ENCODE measurements at places on chromosomes 1 and 21.
A peak's percentile ranks its signal among the peaks of the same experiment; 100 is the strongest.

DNA sequence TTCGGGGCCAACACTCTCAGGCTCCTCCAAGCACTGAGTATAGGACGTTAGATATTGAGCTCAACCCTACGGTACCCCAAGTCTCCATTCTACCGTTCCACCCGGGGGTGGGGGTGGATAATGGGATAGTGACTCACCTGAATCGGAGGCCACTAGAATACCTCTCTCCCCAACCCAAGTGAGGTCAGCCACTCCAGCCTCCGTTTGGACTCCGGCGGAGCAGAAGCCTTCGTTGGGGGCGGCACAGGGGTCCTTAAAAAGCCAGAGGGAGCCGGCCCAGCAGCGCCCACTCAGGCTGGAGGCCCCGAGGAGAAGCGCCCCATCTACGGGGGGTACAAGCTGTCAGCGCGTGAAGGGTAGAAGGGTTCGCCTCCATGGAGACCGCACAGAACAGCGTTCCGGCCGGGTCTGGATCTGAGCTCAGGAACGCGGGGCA is 556 bp downstream of the WDR77 start:
- DNase-seq, result no peak

DNA sequence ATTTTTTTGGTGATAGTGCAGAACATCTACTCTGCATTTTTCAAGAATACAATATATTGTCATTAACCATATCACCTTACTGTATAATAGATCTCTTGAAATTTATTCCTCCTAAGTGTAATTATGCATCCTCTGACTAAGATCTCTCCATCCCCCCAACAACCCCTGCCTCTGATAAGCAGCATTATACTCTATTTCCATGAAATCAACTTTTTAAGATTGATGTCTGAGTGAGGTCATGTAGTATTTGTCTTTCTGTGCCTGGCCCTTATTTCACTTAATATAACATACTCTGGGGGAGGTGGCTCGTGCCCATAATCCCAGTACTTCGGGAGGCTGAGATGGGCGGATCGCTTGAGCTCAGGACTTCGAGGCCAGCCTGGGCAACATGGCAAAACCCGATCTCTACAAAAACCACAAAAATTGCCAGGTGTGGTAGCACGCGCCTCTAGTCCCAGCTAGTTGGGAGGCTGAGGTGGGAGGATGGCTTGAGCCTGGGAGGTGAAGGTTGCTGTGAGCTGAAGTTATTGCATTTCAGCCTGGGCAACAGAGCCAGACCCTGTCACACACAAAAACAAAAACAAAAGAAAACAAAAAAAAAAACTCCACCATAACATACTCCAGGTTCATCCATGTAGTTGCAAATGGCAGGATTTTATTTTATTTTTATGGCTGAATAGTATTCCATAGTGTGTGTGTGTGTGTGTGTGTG is 5.7 kb downstream of the ACOT11 start:
- no peak for DNase-seq

DNA sequence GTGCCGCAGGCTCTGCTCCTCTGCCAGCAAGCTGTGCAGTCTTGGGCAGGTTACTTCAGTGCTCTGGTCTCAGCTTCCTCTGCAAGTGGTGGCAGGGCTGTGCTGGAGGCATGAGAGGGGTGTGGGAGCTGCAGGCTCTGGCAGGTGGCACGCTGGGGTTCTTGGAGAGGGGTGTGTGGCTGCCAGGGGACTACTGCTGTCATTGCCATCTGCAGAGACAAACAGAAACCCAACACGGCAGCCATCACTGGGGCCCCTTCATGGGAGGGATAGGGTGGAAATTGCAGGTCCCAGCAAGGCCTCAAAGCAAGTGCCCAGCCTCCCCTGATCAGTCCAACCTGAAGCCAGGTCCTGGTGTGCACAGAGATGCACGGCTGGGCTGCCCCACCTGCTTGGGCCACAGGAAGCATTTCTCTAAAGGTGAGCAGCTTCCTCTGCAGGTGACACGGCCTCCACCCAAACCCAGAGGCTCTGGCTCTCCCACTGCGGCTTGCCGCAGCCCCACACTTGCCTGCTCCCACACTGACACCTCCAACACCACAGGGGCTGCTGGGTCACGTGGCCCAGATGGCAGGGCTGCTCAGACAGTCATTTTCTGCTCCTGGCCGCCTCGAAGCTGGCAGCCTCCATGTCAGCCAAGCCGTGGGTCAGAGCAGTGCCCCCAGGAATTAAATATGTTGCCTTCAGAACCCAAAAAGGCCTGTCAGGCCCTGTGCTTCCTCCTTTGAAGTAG is 4.1 kb upstream of the COL6A2 start:
- DNase-seq, result no peak

DNA sequence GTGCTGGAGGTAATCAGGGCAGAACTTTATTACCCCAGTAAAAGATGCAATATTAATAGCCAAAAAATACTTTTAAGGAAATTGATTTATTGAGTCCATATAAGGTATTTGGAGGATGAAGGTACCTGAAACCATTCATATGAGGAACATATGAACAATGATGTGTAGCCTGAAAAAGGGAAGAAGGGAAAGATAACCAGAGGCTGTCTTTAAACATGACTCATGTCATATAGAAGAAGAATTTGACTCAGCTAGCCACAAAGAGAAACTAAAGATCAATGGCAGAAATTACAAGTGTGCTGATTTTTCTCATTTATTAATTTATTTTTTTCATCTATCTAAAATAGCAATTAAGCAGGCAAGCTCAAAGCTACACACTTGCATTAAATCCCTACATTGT is 136.2 kb upstream of the DUSP10 start:
- no peak for DNase-seq

- DNase-seq, result no peak
Observed at GRCh38 chr1:18413541-18414305, 67.0 kb upstream of the KLHDC7A start.

- no peak for DNase-seq
Observed at GRCh38 chr1:3598522-3599285, 12.6 kb downstream of the MEGF6 start.

DNA sequence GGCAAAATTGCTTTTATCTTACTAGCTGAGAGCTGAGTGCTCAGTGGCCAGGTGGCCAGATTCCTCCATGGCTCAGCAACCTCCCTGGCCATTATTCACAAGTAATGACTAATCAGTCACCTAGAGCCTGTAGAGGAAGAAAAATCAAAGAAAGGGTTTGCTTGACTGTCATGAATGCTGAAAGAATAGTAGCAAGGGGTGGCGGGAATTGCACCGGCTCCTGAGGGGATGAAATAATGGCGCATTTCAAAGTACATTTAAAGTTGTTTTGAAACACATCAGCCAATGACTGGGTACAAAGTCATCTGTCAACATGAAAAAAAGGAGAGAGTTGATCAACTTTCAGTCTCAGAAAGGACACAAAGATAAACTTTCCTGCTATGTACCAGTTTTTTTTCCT is 99.5 kb downstream of the OMA1 start:
- no peak for DNase-seq

DNA sequence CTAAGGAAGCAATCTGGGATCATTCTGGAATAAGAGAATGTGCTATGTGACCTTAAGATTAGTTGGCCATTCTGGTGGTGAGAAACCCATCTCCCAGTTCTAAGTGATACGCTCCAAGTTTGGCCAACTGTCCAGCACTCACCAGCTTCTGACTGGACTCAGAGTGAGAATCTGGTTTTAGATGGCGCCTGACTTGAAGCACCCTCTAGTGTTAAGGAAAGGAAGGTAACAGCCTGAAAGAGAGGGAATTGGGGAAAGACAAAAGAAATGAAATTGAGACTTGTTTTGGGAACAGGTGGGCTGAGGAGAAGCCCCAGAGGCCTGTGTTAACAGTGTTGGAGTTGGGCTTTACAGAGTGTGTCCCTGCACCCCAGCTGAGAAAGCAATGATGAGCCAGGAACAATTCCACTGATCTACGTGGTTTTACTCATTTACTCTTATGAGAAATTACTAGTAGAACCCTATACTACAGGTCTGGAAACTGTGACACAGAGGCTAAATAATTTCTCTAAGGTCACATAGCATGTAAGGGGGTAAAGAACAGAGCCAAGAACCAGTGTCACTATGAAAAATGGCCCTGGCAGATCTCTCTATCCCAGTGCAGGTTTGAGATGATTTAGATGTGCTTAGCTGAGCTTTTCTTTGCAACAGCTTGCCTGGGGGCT is 9.3 kb upstream of the FCAMR start:
- no peak for DNase-seq

DNA sequence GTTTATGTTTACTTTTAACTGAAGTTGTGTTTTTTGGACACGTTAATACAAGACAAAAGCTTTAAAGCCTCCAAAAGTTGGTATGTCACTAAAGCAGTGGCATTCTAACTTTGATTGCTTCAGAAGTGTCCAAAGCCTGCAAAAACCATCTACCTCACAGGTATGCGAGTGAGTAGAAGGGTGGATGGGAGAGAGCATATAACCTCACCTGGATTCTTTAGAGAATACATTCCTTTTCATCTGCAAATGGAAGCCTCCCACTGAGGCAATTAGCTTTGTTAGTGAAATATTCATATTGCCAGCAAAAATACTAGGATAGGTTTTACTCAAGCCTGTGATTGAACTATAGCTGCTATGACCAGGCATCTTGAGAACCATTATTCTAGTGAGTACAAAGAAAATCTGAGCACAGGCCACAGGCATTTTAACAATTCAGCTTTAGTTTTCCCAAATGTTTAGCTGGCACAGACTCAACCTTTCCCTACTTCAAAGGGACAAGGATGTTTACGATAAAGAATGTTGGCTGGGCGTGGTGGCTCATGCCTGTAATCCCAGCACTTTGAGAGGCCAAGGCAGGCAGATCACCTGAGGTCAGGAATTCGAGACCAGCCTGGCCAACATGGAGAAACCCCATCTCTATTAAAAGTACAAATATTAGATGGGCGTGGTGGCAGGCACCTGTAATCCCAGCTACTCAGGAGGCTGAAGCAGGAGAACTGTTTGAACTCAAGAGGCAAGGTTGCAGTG is 39.7 kb downstream of the MAP3K21 start:
- no peak for DNase-seq

DNA sequence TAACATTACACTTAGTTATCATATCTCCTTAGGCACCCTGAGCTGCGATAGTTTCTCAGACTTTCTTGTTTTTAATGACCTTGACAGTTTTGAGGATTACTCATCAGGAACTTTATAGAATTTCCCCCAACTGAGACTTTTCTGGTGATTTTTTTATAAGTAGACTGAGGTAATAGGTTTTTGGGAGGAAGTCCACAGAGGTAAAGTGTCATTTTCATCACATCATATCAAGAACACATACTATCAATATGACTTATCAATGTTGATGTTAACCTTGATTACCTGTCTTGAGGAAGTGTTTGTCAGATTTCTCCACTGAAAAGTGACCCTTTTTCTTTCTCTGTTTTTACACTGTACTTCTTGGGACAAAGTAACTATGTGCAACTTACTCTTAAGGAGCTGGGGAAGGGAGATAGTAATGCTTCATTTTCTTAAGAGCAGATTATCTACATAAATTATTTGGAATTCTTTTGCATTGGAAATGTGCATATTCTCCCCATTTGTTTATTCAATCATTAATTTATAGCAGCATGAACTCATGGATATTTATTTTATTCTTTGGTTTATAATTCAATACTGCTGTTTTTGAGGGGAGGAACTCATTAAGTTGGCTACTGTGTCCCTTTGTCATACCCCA is 72.8 kb upstream of the HSD17B7 start:
- no peak for DNase-seq

DNA sequence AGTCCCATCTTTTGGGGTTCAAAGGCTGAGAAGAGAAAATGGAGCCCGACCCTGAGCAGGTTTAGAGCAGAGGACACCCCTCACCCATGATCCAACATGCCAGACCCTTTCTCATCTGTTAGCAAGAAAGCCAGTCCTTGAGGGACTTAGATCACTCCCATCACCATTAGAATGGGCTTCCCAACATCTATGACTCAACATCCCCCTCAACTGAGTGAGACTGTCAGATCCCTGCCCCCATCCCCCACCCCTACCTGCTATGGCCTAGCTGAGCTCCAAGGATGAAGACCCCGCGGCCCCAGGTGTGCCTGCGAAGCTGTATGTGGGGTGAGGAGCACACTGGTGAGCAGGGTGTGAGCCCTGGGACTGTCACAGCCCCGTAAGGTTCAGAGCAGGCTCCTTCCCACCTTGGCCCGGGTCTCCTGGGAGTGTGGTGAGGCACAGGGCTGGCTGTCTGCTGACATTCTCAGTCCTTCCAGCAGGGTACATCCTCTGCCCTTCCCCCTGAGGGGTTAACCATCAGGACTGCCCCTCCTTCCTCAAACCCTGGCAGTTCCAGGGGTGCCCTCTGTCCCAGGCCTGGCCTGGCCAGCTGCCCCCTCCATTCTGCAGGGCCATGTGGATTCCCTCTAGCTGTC is 21.4 kb upstream of the BLACAT1 start:
- no peak for DNase-seq

DNA sequence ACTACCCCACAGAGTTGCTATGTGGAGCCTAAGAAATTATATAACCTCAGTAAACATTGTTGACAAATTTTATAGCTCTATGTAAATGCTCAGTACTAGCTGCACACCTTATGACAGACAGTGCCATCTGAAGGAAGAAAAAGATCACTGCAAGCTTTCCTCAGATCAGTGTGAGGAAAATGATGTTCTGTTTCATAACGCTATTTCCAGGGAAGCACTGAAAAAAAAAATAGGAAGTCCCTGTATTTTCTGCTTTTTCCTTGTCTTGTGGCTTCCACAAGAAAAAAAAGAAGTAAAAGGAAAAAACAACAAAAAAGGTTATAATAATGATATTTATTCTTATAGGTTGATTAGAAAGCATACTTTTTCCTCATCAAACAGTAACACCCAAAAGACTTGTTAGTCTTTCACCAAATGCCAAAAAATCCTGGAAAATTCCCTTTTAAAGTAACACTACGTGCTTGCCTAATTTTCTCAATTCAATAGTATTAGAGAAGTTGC is 23.2 kb downstream of the LYST start:
- DNase-seq, result no peak

GRCh38 chr21:37196847-37197246 is 70.3 kb downstream of the VPS26C start:
- no peak for DNase-seq

DNA sequence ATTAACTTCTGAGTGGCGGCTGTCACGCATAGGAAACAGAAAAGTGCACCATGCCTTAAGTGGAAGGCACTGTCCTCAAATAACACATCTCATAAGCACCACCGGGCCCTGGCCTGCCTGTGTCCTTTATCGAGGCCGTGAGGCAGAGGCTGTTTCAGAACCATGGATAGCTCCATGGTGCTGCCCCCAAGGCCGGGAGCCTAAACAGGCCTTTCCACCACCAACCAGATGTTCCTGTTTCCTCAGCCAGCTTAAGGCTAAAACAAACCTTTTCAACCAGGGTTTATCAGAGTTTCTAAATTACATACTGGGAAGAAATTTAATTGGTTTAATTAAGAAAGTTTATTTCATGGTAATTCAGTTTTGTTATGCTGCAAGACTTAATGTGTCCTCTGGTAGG is 114.4 kb downstream of the DMRTA2 start:
- DNase-seq, result peak; percentile 52

DNA sequence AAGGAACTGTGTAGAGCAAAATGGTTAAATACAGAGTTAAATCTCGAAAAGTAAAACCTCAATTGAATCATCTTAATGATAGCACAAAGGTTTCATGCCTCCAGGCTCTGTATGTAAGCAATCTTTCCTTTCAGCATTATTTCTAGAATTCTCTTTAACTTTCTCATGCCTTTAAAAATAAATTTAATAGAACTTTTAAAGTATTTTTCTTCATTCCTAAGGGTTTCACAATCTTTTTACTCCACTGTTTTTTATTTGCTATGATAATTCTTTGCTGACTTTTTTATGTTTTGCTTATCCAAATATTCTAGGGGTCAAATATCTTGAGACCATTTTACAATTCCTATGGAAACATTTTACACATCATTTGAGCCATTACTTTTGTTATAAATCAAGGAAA is 288.0 kb downstream of the BACH1 start:
- no peak for DNase-seq

Data from left hindlimb (tissue), 1 donor.